ENCODE measurements at places on chromosomes 5 and 9. TPM values are rescaled to one million over a fixed set of nuclear protein-coding genes. Genes with fewer than 3 reads are reported as not detected.

The ISCA1 gene
- total RNA-seq = 93.4 TPM

The DAB2IP gene
- 22.6 TPM for total RNA-seq

The PKD2L2 gene
- 0.46 TPM for total RNA-seq

The OLFML2A gene
- total RNA-seq = 2.3 TPM

The DNM1 gene
- 155 TPM for total RNA-seq

The AQP7 gene
- not detected for total RNA-seq

The SLCO6A1 gene
- total RNA-seq = not detected

The TLX3 gene
- not detected for total RNA-seq

The ASPN gene
- 2.3 TPM for total RNA-seq

The C8G gene
- total RNA-seq = not detected

The TICAM2 gene
- 2.8 TPM for total RNA-seq

The WASHC1 gene
- 6.2 TPM for total RNA-seq

The ZNF782 gene
- total RNA-seq = 27.2 TPM

The PCDHB6 gene
- total RNA-seq = 4.2 TPM

The PURA gene
- total RNA-seq = 19.8 TPM

The GADD45G gene
- total RNA-seq = 8.8 TPM

The BAAT gene
- total RNA-seq = 0.23 TPM

The FAM151B gene
- total RNA-seq = 22.6 TPM

The WDR31 gene
- total RNA-seq = 5.3 TPM

The HMMR gene
- 4.4 TPM for total RNA-seq

The NRG2 gene
- total RNA-seq = 5.1 TPM

The C5orf58 gene
- not detected for total RNA-seq

Data from diencephalon (tissue), 1 donor.